Nephron progenitor cell (in vitro differentiated cells): ENCODE measurements at places on chromosomes 4 and X.

GRCh38 chrX:107677501-107677901 is 49.2 kb downstream of the PRPS1 start:
- no peak for DNase-seq

DNA sequence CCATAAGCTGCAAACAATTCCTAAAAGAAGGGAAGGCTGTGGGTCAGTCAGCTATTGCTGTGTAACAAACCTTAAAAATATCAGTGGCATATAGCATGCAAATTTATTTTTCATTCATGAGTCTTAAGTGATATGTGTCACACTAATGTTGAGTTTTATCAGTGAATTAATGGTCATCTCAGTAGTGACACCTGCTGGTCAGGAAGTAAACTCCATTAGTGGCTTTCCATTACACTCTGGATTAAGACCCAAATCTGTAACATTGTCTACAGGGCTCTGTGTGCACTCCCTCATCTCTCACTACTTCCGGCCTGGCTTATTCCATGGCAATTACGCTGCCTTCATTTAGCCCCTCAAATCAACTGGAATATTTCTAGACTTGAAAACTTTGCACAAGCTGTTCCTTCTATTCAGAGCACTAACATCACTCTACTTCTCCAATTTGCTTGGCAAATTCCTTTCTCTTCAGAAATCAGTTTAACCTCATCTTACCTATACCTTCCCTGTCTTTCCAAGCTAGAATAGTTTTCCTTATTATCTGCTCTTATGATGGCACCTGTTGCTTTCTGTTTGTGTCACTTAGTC is 217.3 kb upstream of the TAPT1 start:
- no peak for DNase-seq

- no peak for DNase-seq
Measured at GRCh38 chr4:117874216-117874615, 160.1 kb upstream of the NDST3 start.

- no peak for DNase-seq
Measured at GRCh38 chr4:61094854-61095598, 105.1 kb upstream of the ADGRL3 start.

GRCh38 chr4:15402974-15403373 is 24.9 kb upstream of the C1QTNF7 start:
- DNase-seq, result no peak

- no peak for DNase-seq
Measured at GRCh38 chr4:123838474-123838873, 441.9 kb downstream of the SPRY1 start.

DNA sequence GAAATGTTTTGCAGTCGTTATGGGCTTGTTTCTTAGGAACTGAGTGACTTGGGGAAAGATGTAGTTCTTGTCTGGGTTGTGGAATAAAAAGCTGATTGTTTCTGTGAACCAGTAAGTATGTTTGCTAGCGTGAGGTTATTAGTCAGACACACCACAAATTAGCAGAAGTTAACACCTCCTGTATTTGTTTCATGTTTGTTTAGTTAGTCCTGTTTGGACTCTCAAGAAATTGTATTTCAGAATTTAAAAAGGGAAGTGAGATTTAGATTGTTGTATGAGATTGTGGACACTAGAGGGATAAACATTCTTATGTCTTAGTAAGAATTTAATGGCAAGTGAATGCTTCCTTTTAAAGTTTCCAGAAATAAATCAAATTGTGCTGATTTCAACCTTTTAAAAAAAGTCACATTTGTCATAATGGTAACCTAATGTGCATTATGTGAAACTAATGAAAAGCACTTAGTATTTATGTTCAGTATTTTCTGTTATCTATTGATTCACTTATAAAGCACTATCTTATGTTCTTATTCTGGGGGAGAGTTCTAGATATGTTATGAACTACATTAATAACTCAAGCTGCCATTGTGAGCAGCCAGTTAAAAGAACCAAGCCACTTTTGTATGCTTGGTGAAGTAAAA is 25.6 kb downstream of the ATP10D start:
- no peak for DNase-seq

- DNase-seq, result peak; percentile 51
Measured at GRCh38 chrX:139194571-139195280, 335.8 kb upstream of the F9 start.
